ENCODE measurements at places on chromosomes 6 and 20. TPM values are rescaled to one million over a fixed set of nuclear protein-coding genes. Genes with fewer than 3 reads are reported as not detected.

Gene SEL1L2
- total RNA-seq, result not detected

Gene TRIM10
- total RNA-seq, result not detected

Gene POU3F2
- total RNA-seq, result not detected

Gene SRSF12
- not detected for total RNA-seq

Gene HDGFL1
- total RNA-seq, result not detected
